Stimulated activated CD8-positive, alpha-beta memory T cell treated with anti-CD3 and anti-CD28 coated beads, Interleukin-7, amount 100 ng/mL, for 1 hour (primary cell): ENCODE measurements at places on chromosomes 5 and 9.

GRCh38 chr9:69602773-69603172 lies 69.4 kb downstream of the APBA1 start:
- DNase-seq, result no peak

GRCh38 chr9:114110180-114110579 lies 11.1 kb upstream of the KIF12 start:
- no peak for DNase-seq

DNA sequence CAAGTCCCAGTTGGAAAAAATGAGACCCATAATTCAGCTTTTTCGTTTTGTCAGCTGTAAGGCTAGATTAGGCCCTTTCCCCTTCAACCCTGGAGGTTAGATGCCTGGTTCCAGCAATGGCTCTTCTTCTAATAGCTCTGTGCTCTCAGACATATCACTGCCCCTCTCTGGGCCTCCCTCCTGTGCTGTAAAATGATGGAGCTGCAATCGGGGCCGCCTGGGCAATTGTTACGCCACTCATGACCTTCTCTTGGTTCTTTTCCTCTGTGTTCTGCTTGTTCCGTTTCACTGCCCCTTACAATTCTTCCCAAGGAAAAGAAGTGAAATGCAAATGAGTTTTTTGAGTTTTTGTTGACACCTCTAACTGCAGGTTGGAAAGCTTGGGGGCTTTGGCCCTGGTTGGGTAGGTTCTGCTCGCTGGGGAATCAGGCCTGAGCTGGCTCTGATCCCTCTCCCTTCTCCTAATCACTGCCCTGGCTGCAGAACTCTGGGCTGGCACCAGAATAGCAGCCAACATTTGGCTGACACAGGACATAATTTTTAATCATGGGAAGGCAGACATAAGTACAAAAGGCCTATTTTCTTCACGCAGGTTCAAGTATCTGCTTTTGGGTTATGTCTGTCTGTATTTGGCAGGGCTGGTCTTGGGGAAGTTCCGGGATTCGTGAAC lies 110.9 kb downstream of the FOXD1 start:
- no peak for DNase-seq

DNA sequence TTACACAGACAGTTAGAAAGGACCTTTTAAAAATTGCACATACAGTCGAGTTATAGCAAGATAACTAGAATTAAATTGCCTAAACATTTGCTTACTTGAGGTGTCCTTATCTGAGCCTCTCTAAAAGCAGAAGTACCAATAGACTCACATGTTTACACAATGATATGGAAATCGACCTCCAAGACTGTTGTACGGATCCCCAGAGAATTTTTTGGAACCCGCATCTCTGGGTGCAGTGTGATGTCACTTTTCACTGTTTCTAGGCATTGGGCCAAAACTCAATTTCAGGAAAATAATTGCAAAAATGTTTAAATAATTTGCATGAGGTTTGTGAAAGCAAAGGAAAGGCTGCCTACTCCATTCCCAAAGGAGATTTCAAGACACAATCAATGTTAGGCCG lies 63.1 kb upstream of the ATG10 start:
- DNase-seq, result no peak

- DNase-seq, result no peak
Measured at GRCh38 chr5:110027527-110028322, 338.0 kb downstream of the MAN2A1 start.

- no peak for DNase-seq
Measured at GRCh38 chr9:14066831-14067230, 247.1 kb downstream of the NFIB start.
